Natural killer cell treated with Interleukin-12 subunit alpha and Interleukin-12 subunit beta and Interleukin-15 and Interleukin-18, amount 100 ng/mL, for 72 hours (primary cell): ENCODE measurements at places on chromosomes 2 and 18. TPM values are rescaled to one million over a fixed set of nuclear protein-coding genes. Genes with fewer than 3 reads are reported as not detected.

- DNase-seq = no peak
These were observed 125.4 kb downstream of the CSRNP3 start for GRCh38 chr2:165594935-165595255.

IGFBP5 gene
- total RNA-seq = not detected

GRCh38 chr2:108950369-108951135 lies 38.5 kb downstream of the EDAR start:
- no peak for DNase-seq

DNA sequence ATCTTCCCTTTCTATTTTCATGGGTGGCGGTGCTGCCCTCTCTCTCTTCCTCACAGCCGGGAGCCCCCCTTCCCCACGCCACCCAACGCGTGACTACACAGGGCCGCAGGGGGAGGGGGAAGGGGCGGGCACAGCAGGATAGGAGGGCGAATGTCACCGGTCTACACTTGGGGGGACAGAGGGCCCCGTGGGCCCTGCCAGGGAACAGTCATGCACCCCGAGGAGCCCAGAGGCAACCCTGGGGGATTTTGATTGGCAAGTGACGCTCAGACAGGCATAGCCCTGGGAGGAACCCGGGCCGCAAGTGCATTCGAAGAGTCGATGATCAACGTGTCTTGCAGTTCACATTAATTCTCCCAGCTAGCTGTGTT lies 91.1 kb upstream of the ANKRD30BL start:
- DNase-seq = no peak

GRCh38 chr18:35042389-35043071 lies 1.3 kb downstream of the MAPRE2 start:
- DNase-seq = no peak

- DNase-seq = no peak
These were observed 91.3 kb upstream of the ZFP36L2 start for GRCh38 chr2:43317680-43318079.

CEBPZOS gene
- total RNA-seq = 37.9 TPM

DNA sequence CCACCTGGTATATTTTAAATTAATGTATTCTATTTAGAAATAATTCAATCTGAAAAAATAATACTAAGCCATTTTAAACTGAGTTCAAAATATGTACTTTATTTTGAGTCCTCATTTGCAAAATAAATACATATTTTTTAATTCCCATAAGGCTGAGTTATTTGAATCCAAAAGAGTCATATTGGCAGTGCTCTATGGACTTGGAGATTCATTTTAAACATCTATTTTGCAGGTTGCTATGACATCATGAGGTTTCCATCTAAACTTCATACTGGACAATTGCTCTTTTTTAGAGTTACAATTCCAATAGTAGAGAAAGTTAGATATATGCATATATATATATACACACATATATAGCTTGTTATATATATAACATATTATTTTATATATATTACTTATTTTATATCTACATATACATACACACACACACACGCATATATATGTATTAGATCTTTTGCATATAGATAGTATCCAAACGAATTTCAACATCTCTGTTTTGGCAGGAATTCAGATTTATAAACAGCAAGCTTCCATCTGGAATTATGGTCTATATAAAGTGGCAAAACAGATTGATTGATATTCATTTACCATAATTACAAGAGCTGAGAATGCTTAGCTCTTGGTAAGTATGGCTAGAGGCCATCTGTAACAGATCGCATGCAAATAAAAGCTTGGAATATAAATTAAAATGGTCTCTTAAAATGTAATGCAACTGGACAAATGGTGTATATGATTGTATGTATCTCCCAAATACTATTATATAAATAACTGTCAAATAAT lies 34.9 kb downstream of the NOL4 start:
- DNase-seq = no peak

- DNase-seq = no peak
These were observed 14.8 kb downstream of the CASP10 start for GRCh38 chr2:201197781-201198180.

CYP1B1 gene
- total RNA-seq = 90.3 TPM

- no peak for DNase-seq
These were observed 55.7 kb downstream of the BCL2L11 start for GRCh38 chr2:111176388-111176787.

- no peak for DNase-seq
These were observed 629.7 kb upstream of the SETBP1 start for GRCh38 chr18:44051026-44051425.

DNA sequence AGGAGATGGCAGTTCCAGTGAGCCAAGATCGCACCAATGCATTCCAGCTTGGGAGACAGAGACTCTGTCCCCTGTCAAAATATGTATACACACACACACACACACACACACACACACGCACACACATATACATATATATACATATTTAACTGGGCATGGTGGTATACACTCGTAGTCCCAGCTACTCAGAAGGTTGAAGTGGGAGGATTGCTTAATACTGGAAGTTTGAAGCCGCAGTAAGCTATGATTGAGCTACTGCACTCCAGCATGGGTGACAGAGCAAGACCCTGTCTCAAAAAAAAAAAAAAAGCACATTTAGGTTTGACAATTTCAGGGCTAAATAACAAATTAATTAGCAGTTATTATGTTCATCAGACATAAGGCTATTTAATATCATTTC lies 36.0 kb upstream of the ATIC start:
- DNase-seq = no peak

G6PC2 gene
- not detected for total RNA-seq

SLC38A11 gene
- total RNA-seq = not detected

NT5DC4 gene
- not detected for total RNA-seq

- no peak for DNase-seq
These were observed 258.4 kb downstream of the CD226 start for GRCh38 chr18:69689121-69689759.

ITGB6 gene
- total RNA-seq = not detected

GRCh38 chr2:21916934-21917522 lies 793.3 kb downstream of the TDRD15 start:
- no peak for DNase-seq

- no peak for DNase-seq
These were observed 237.7 kb downstream of the EIPR1 start for GRCh38 chr2:3139906-3140305.

DNA sequence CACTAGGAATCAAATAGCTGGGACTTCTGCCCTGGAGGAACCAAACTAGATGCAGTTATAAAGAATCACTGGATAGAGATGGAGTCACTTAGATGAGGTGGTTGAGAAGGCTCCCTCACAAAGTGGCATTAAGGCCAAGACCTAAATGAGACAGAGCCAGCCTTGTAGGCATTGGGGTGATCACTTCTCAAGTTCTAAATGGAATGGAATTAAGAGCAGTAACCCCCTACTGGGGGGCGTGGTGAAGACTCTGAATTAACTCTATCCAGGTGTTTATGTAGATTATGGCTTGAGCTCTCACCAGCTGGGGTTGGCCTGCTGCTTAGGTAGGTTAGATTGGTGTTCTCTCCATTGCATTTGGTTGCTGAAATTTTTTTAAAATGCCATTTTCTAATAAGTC lies 71.3 kb downstream of the TTC27 start:
- no peak for DNase-seq

DNA sequence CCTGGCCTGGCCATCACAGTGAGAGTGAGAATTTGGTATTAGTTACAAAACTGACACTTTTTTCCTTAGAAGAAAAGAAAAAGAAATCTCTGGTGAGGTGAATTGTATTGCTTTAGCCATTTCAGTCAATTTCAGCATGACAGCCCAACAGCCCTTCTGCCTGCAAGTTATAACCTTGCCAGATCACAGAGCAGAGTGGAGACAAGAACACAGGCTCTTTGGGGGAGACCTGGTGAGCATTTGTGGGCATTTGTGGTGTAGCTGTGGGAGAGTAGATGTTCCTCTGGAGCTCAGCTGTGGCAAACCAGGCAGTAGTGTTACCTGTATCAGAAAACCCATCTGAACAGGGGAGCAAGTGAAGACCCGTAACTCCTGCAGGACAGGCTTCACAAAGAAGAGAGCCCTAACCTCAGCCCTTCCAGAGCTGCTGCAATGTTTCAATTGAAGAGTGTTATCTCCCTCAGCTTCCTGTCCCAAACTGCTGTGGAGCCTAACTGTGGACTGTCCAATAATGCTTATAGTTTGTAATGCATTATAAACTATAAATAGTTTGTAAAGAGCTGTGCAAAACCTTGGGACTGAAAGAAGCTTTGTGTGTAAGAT lies 22.8 kb upstream of the DLX1 start:
- DNase-seq = no peak

SPDYA gene
- 4.5 TPM for total RNA-seq

GRCh38 chr18:78873926-78874500 lies 105.6 kb upstream of the SALL3 start:
- DNase-seq = no peak

GRCh38 chr2:9102861-9103662 lies 99.6 kb upstream of the MBOAT2 start:
- no peak for DNase-seq

ALLC gene
- total RNA-seq = not detected

- DNase-seq = no peak
These were observed 33.9 kb downstream of the PTCD3 start for GRCh38 chr2:86139981-86140380.

DNA sequence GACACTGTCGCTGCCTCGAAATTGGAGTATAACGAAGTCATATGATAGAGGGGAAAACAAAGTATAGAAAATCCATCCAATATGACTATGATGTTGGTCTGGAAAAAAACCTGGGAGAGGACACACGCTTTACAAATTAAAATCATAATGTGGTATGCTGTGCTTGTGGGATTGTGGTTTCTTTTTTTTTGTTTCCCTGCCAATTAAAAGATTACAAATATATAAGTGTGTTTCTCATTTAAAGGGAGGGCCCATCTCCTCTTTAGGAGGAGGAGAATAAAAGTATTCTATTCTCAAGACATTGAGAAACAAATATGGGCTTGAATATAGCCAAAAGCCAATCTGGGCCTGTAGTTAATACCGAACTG lies 86.6 kb downstream of the EPHA4 start:
- DNase-seq = no peak

- no peak for DNase-seq
These were observed 421.0 kb downstream of the ZNF521 start for GRCh38 chr18:24930971-24931370.

DNA sequence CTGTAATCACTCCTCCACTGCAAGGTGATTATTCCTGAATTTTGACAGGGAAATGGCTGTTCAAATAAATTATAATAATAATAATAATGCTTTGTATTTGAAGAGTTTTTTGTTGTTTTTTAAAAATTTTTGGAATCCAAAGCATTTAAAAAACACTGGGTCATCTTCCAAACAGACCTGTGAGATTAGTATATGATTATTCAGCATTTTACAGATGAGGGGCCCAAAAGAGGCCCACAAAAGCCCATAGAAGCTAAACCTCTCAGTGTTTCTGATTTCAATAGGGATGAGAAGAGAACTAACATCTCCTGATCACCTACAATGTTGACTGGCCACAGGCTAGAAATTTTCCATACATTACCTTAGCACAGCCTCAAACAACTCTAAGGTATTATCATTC lies 8.0 kb upstream of the POLR2D start:
- DNase-seq = no peak

SATB2 gene
- 1.5 TPM for total RNA-seq

COL4A3 gene
- 0.22 TPM for total RNA-seq

DNA sequence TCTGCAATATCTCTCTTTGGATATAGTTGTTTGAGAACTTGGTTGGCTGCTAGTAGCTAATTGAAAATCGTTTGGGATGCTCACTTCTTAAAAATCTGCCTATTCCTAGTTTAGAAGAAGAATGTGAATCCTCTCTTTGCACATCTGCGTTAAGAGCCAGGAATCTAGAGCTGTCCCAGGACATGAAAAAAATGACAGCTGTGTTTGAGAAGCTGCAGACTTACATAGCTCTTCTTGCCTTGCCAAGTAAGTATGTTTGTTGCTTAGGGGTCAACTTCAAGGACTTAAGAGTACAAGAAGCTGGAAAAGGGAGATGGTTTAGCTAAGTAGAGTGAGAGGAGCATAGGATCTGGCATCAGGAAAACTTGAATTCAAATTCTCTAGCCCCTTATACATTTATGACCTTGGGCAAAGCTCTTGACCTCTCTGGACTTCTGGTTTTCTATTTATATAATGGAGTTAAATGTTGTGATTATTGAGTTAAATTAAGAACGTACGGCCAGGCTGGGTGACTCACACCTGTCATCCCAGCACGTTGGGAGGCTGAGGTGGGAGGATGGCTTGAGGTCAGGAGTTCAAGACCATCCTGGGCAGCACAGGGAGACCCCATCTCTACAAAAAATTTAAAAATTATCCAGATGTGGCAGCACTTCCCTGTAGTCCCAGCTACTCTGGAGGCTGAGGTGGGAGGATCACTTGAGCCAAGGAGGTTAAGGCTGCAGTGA lies 55.2 kb upstream of the STON1 start:
- DNase-seq = no peak

SERPINB2 gene
- not detected for total RNA-seq

RIT2 gene
- not detected for total RNA-seq

DNA sequence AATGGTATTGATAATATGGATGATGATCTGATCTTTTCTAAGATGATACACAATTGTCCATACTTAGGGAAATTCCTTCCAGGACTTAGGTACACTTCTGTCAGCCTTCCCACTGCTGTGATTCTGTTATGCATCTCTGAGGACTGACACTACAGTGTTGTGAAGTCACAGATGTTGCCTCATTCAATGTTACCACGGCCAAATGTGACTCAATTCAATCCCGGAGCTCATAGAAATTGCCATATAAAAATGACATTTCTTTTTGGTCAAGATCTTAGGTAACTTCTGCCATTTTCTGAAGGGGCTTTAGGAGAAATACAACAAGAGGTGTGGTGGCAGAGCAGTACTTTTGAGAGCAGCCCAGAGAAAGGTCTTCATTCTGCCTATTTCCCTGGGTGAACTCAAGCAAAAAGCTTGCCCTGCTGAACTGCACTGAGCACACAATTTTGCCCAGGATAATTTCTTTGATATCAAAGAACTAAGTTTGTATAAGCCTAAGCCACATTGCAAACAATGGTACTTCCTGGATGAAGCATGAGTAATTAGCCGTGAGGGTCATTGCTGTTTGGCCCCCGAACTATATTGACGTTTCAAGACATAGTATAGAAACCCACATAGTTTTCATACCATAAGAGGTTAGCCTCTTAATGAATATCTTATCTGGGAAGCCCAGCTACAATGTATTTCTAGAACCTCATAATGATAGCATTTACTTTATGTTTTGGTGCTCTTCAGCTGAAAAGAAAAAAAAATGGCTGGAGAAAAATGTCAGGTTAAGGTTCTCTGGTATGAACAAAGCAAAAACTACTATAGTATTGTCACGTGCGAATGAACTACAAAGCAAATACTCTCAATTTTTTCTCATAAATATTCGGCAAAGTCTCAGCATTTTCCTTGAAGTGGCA lies 437.4 kb downstream of the MEIS1 start:
- no peak for DNase-seq

GRCh38 chr2:176638167-176639015 lies 369.1 kb downstream of the MTX2 start:
- no peak for DNase-seq

RAD51AP2 gene
- total RNA-seq = not detected

- DNase-seq = no peak
These were observed 61.8 kb downstream of the NEDD4L start for GRCh38 chr18:58105888-58106260.

KLHL30 gene
- not detected for total RNA-seq
